ENCODE measurements at places on chromosomes 12 and 14.

DNA sequence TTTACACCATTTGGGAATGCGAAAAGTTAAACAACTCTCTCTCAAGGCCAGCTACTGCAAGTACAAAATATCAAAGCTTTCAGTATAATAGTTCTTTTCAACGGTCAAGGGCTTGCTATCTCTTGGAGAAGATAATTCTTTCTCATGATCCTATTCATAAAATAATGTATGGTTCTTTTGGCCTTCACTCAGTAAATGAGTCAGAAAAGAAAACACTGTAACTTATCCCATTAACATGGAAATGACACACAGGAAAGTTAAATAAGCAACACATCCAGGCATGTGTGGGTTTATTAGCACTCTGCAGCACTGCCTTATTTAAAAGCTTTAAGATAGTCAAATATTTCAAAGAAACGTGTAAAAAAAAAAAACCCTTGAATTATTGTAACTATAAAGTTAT lies 36.9 kb downstream of the ZFC3H1 start:
- DNase-seq, result peak; percentile 67

DNA sequence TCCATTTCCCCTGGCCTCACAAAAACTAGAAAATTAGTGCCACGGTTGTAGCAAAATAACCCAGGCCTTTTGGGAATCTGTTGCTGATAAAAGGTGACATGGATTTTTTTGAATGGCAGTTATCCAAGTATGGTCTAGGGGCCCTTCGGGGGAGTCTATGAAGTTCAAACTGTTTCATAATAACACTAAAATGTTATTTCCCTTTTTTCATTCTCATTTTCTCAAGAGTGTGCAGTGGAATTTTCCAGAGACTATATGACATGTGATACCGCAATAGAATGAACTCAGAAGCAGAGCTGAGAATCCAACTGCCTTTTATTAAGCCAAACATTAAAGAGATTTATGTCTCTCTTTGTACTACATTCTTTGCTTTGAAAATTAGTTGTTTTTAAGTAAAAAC lies 26.9 kb downstream of the GSTZ1 start:
- DNase-seq, result no peak

DNA sequence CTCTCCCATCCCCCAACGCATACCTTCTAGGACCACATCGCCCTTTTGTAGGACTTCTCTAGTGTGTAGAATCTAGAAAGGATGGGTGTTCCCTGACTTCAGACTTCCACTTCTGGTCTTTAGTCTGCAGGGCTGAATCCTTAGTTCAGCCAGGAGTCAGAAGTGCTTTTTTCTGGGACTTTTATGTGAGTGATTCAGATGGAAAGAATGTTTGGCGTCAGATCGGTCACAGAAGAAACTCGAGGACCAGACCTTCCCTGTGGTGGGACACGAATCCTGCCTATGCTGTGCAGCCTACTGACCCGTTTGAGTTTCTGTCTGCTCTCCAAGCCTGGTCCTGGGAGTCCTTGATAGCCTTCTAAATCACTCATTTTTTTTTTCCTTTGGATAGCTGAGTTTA lies 165.4 kb upstream of the SSTR1 start:
- no peak for DNase-seq

GRCh38 chr14:31969699-31970240 lies 107.3 kb upstream of the ARHGAP5 start:
- no peak for DNase-seq

DNA sequence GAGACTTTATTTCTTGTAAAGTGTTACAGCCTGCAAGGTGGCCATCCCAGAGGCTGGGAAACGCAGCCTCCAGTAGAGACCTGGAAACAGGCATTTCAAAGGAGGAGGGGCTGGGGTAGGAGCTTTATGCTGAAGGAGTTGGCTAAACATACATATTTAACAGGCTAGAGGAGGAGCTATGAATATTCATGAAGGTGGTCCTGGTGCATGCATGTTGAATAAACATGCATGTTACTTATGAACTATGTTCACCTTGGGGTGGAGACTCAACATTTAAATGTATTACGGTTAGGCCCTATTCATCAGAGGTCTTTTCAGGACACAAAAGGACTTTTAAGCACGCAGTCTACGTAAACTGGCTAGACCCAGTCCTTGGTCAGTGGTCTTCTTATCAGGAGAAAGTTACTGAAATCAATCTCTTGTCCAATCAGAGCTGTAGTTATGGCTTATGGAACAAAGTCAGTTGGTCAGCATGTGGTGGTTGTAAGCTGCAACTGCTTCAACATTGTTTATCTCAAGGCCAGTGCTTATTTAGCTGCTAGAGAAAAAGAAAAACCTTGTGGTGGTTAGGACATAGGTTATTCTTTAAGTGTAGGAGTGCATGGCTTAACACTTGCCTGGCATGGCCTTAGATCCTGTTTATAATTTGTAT lies 11.4 kb upstream of the ARF6 start:
- DNase-seq, result no peak

GRCh38 chr12:58621126-58621525 lies 299.2 kb downstream of the LRIG3 start:
- DNase-seq, result no peak

GRCh38 chr12:93587611-93588010 lies 15.1 kb downstream of the SOCS2 start:
- DNase-seq, result no peak

DNA sequence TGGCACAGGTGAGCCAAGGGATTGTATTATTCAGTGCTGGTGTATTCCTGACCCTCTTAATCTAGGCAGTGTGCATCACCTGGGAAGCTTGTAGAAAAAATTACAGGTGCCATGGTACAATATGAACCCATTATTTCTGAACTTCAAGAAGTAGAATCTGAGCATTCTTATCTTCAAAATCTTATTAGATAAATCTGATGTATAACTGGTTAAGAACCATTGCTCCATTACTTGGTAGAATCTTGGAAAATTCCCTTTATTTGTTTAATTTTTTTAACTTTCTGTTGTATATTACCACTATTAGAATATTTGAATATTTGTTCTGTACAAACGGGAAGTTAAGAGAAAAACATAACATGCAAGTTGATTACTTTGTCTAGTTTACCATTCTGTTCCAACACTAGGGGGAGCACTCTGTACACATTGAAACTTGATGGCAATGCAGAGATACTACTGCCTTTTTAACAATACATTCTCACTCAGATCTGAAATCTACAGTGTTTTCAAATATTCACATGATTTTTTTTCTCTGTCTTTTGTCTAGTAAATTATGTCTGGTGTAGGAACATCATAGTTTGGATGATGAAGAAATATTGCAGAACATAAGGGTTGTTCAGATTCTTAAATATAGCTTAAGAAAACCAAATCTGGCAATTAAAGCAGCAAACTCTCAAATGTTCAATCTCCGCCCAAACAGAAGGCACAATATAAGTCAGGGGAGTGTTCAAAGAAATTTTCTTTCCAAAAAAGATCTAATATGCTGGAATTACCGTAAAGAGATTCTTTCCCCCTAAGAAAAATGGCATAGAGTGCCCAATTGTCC lies 196.6 kb downstream of the PCNX1 start:
- DNase-seq, result peak; percentile 51

- DNase-seq, result no peak
Observed at GRCh38 chr12:108346727-108347710, 7.9 kb upstream of the CMKLR1 start.

- peak; percentile 87 for DNase-seq
Observed at GRCh38 chr12:64968989-64969819, 144.8 kb downstream of the TBC1D30 start.

DNA sequence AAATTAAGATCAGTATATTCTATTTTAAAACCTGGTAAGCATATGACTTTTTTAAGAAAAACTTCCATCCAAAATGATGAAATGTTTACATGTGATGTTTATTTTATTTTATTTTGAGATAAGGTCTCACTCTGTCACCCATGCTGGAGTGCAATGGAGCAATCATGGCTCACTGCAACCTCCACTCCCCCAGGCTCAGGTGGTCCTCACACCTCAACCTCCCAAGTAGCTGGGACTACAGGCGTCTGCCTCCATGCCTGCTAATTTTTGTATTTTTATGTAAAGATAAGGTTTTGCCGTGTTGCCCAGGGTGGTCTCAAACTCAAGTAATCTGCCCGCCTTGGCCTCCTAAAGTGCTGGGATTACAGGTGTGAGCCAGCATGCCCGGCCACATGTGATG lies 141.8 kb downstream of the ZFP36L1 start:
- no peak for DNase-seq

DNA sequence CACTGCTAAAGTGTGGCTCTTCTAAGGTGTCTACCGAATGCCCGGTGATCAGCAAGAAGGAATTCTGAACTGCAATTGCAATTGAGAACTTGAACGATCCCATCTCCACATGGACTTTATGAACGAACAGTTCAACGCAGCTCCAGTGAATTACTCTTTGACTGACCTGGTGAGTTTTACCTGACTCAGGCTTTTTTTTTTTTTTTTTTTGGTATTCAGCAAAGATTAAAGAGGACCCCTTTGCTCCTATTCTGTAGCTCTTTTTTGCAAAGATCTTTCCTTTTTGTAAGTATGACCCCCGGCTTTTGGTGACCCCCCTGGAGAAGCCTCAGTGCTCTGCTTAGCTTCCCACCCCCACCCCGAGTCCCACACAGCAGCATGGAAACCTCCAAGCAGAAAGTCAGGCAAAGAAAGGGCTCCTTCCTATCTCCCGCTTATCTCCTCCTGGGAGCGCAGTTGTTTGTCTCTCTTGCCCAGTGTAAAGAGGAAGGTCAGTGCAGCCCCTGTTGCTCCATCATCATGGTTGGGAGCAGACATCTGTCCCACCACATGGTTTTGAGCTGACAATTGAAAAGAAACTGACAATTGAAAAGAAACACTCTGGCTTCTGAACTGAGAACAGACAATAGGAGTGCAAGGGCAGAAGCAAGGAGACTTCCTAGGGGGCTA lies 72.1 kb upstream of the DIO3 start:
- no peak for DNase-seq

GRCh38 chr14:61147831-61148549 lies 133.1 kb downstream of the TMEM30B start:
- peak; percentile 95 for DNase-seq

DNA sequence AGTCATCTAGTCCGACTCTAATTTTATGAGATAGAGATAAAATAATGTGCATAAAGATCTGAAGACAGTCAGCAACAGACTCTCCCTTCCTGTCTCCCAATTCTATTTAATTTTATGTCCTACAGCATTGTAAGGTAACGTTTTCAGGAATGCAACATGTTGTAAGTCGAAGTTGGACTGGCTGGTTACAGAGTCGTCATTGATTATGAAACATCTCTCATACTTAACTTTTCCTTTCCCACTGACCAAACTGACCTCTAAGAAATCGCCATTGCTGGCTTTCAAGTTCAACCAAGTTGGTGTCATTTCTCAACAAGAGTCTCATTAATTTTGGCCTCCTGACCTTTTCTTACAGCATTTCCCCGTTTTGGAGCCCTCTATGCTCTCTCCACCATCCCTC lies 4.9 kb upstream of the RIC8B start:
- DNase-seq, result no peak

GRCh38 chr14:35375558-35376025 lies 29.0 kb downstream of the NFKBIA start:
- no peak for DNase-seq

DNA sequence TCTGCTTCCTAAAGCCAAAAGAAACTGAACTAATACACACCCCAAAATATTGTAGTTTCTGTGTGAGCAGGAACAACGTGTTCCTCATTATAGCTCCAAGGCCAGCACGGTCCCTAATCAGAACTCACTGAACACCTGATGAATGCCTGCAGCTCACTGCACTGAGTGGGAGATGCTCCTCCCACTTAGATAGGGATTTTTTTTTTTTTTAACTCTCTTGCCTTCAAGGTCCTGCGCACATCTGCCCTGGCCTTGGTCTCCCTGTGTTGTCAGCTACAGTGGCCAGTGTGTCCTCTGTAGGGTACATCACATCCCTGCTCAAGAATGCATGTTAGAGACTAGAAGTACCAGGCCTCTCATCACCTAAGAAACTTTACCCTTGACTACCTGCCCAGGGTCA lies 44.3 kb upstream of the TMPO start:
- DNase-seq, result no peak

DNA sequence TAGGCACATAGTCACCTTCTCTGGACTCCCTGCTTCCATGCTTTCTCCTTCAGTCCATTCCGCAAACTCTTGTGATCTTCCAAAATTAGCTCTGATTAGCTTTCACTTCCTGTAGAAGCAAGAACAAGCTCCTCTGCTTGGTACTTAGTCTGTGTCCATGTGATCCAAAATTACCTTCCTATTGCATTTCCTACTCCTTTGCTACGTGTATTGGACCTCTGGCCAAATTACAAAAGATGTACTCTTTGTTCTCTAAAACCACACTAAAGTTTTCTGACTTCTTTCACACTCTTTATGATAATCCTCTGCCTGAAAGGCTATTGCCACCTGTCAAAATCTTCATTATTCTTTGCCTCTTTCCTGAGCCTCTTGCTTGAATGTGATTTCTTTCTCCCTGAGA lies 786 bp upstream of the TSFM start:
- no peak for DNase-seq

GRCh38 chr12:68953536-68953935 lies 20.6 kb upstream of the CPM start:
- DNase-seq, result no peak

GRCh38 chr14:101730626-101731186 lies 30.8 kb upstream of the PPP2R5C start:
- DNase-seq, result no peak

DNA sequence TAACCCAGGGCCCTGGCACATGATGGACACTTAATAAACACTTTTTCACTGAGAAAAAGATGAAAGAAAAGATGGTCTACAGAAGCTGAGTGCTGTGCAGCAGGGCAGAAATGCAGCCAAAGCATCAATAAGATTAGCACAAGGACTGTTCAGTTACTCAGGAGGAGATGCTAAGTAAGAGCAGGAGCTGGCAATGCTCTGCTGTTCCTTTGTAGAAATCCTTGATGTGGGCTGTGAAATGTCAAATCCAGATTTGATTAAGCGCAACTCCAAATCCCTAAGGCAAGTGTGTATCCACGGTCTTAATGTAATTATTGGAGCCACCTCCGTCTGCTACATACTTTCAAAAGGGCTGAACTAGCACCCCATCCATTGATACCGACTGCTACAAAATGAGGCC lies 151.8 kb upstream of the BTG1 start:
- DNase-seq, result no peak

DNA sequence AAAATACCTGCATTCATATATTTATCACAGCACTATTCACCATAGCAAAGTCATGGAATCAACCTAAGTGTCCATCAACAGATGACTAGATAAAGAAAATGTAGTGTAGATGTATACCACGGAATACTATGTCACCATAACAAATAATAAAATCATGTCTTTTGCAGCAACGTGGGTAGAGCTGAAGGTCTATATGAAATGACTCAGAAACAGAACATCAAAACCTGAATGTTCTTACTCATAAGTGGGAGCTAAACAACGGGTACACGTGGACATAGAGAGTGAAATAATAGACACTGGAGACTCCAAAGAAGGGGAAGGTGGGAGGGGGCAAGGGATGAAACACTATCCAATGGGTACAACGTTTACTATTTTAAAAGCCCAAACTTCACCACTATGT lies 37.9 kb downstream of the SLC38A1 start:
- no peak for DNase-seq

GRCh38 chr12:67515679-67516340 lies 132.7 kb upstream of the DYRK2 start:
- DNase-seq, result no peak

Measured in foreskin melanocyte (primary cell).